ENCODE measurements at places on chromosomes 6 and 20.

DNA sequence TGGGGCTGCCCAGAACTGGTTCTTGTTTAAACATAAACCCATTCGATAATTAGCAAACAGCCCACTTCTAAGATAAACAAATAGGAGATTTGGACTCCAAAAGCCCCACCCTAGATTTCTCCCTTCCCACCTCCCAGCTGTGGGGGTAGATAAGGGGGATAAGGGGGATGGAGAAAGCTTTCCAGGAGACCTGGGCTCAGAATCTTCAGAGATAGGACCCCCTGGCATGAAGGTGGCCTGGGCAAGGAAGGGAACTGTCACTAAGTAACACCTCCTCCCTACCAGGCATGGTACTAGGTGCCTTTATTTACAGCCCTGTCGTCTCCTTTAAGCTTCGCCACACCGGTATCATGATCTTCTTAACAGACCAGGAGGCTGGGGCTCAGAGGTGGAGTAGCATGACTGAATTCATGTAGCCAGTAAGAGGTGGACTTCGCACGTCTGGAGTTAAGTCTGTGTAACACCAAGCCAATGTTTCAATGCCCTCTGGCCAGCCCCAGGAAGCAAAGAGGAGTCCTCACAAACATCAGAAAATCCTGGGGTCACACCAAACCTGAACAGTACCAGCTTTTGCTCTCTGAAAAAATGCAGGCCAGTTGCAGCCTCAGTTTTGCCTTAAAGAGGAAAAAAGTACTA, 4.6 kb downstream of the SDC4 start:
- no peak for DNase-seq

DNA sequence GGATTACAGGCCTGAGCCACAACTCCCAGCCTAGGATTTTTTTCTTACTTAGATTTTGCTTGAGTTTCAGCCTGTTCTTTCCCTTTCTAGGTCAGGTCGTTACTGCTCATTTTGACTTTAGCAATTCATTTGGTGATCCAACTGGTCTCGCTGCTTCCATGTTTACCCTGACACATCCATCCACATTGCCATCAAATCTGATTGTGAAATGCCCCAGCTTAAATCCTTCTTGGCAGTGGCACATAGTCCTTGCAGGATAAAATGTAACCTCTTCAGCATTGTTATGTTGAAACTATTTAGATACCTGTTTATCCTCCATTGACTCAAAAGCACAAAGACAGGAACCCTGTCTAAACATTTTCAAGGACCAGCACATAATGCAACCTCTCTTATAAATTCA, 77.2 kb downstream of the DNAH8 start:
- no peak for DNase-seq

GRCh38 chr6:129146902-129147301, 264.0 kb downstream of the LAMA2 start:
- no peak for DNase-seq

DNA sequence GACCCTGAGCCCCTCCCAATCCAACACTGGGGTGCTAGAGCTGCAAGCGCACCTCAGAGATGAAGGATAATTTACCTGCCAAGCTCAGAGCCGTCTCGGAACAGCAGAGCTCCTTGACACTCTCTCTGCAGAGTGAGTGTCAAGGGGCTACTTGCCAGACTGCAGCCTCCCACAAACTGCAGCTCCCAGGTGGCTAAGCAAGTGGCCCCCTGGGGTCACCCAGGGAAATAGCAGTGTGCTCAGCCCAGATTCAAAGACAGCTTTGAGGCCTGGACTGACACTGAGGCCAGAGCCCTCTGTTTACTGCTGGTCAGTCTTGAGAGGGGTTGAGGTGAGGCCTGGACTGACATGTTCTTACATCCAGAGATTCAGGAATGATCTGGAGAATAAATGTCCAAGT, 46.0 kb upstream of the GJA1 start:
- DNase-seq, result no peak

- DNase-seq, result no peak
These were observed 13.3 kb downstream of the SNX5 start for GRCh38 chr20:17955302-17955701.

DNA sequence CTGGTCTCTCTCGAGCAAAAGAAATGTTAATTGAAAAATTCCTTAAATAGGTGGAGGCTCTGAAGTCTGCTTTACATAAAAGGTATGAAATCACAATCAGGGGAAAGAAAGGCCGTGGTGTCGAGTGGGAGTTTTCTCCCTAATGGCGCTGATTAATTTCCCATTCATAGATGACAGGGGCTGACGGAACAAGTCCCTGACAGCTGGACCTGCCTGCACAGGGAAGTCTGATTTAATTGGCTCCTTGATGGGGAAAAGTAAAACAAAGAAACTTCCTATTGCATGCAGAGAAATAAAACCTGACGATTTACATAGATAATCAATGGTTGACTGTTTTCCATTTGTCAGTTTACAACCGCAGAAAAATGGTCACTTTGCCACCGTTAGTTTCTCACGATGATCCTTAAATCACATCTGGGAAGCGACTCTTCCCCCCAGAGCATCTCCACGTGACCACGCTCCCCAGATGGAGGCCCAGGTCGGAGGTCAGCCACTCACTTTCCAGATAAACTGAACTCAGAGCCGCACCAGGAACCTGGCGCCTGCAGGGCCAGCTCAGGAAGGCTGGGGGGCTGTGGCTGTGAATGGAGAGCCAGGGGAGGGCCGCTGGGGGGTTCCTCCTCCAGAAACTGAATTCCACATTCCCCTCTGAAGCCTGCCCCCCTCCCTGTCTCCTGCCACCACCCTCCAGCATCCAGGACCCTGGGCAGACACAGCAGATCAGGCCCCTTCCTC, 55.3 kb downstream of the DLL1 start:
- DNase-seq, result no peak

DNA sequence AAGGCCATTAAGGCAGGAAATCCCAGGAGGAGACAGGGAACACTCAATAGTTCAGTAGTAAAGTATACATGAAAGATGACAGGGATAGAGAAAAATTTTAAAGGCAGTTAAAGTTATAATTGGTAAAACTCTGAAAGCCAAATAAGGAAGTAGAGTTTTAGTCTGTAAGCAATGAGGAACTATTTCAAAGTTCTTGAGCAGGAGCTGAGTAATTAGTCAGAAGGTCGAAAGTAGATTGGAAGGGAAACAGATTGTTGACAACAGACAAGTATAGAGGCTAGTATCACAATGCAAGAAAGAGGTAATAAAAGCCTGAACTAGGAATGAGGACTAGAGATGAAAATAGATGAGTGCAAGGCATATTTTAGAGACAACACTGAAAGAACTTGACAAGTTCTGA, 150.3 kb downstream of the CDK19 start:
- peak; percentile 32 for DNase-seq

- no peak for DNase-seq
These were observed 16.3 kb downstream of the RPRD1B start for GRCh38 chr20:38049800-38050199.

DNA sequence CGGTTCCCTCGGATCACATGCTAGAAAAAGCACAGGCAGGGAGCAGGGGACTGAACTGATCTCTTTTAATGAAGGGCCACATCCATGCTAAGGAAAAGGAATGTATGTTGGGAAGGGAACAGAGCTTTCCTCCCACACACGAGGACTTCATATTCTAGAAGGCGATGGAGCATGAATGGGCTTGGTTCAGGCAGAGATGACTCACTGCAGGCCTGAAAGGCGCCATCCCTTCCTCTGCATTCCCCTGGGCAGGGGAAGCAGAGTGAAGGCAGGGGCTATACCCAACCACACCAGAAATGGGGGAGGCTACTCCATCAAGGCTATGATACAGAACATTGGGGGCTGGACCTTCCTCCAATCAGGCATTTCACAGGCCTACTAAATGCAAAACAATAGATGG, 30.6 kb downstream of the ELMO2 start:
- DNase-seq, result no peak

GRCh38 chr6:130055271-130055670, 36.9 kb downstream of the L3MBTL3 start:
- DNase-seq, result no peak

- DNase-seq, result no peak
These were observed 269.0 kb downstream of the UST start for GRCh38 chr6:149015535-149016525.

Data from GM04504 (cell line).